Tongue (tissue), 3 donors: ENCODE measurements at places on chromosomes 6 and 20. TPM values are rescaled to one million over a fixed set of nuclear protein-coding genes. Genes with fewer than 3 reads are reported as not detected.

OPN5 gene
- not detected for total RNA-seq

BHLHE23 gene
- not detected for total RNA-seq

GLYATL3 gene
- total RNA-seq: not detected

DNA sequence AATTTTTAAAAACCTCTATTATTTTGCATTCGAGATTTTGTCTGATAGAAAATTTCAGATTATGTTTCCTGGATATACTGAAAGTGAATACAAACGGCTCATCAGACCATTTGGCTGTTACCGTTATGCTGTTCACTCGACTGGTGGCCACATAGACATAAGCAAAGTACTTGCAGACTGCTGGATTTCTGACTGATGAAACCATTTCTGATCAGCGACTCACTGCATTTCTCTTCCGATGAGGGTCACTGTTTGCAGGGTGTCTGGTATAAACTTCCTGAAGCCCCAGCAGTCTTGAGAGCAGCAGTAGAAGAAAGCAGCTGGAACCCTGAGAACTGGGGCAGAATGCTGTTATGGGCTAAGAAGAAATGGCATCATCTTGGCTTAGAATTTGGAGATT is 17.7 kb downstream of the SNX9 start:
- DNase-seq: no peak

FLRT3 gene
- total RNA-seq: 12.9 TPM

ESR1 gene
- 0.72 TPM for total RNA-seq

GRCh38 chr6:130129762-130130246 is 92.9 kb downstream of the SAMD3 start:
- peak; percentile 8 for DNase-seq

DNA sequence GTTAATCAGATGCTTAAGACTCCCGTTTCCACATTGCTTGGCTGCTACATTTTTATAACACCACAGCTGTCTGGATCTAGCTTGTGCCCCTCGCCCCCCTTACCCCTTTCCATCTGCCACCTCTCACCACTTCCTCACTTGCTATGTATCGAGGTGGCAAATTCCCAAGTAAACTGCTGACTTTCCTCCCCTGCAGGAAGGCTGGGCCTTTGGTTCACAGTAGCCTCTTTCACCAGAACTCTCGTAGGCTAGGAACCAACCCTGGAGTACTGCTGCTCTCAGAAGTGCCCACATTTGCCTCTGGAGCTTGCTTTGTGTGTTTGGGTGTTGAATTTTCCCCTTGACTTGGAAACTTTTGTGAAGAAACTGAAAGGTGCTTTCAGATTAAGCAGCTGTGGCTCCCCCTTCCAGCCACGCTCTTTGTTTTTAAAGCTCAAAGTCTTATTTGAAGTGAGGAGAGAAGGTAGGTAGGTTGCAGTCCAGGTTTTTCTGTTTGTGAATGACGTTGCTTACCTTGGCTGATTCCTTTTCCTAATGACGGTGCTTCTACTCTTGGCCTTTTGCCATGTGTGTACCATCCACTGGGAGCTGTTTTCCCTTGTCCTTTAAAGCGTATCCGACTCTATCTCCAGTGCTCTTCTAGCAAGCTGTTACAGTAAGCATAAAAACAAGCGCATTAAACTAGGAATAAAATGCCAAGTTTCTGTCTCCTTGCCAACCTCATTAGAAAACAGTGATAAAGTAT is 90.4 kb downstream of the CARMIL1 start:
- DNase-seq: peak; percentile 93

DNA sequence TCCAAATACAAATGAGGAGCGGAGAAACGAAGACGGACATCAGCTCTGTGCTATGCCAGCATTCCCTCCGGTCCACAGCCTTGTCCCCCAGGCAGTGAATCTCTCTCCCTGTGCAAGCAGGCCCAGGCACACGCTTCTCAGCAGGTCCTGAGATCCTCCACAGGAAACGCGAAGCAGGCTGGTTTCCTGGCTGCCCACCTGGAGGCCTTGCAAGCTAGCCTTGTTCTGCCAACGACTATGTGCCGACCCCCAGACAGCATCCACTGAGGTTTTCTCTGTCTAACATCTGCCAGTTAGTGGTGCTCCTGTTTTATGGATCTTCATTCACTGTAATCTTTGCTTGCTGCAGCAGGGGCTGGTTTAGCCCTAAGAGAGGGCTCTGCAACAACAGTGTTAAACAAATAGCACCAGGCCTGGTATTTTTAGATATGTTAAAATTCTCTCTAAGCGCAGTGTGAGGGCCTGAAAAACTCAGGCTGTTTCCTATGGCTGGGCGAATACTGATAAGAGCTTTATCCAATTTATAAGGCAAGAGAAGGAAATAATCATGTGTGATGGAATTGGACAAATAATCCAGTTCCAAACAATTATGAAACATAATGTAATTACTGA is 386.0 kb upstream of the ARID1B start:
- DNase-seq: no peak

GRCh38 chr20:57536120-57536708 is 11.3 kb upstream of the CTCFL start:
- DNase-seq: no peak

- no peak for DNase-seq
These were observed 18.0 kb upstream of the SIM1 start for GRCh38 chr6:100482698-100483097.

DNA sequence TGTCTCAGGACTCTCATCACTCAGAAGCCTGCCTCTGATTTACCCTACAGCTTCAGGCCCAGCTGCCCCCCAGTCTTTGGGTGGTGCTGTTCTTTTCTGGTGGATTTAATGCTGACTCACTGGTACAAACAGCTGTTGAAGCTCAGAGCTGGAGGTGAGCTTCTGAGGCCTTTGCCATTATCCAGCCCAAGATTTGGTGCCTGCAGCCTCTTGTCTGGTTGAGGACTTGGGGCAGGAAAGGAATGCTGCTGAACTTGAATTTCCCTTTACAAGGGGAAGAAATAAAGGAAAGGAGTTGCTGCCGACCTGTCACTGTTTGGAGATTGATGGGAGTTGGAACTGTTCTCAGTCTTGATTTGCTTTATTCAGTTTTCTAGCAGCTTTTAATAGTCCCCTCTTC is 19.8 kb downstream of the ABCF1 start:
- DNase-seq: peak; percentile 61

DNA sequence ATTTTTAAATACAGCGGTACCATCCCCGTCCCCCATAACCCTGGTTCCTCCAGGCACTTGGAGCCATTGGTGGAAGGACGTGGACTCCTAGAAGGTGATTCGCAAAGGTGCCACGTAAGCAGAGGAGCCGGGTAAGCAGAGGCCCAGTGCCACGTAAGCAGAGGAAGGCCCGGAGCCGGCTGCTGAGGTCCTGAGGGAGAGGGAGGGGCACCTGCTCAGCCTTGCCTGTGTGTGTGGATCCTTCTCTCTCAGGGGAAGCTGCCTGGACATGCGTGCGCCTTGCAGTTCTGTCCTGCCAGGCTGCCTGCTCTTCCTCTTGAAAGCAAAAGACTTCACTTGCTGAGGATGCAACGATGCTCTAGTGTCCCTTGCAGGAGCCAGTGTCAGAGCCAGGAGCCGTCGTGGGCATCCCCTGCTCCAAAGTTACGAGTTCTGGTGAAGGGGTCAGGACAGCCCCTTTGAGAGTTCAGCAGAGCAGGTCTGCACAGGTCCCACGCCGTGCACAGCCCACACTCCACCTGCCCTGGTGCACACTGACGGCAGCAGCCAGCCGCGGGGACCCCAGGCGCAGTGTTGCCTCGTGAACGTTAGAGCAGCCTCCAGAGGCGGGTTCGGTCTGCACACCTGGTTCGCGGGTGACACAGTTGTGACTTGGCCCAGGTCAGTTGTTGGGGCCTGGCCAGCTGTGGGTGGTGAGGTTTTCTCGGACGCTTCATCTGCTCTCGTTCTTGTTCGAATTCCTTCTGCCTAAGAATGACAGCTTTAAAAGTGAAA is 1.9 kb upstream of the NKAIN4 start:
- DNase-seq: no peak
